RPMI8226 (cell line): ENCODE measurements at places on chromosomes 3 and 15.
A peak's percentile ranks its signal among the peaks of the same experiment; 100 is the strongest.

GRCh38 chr3:111819927-111820326 is 39.1 kb upstream of the PHLDB2 start:
- no peak for DNase-seq

DNA sequence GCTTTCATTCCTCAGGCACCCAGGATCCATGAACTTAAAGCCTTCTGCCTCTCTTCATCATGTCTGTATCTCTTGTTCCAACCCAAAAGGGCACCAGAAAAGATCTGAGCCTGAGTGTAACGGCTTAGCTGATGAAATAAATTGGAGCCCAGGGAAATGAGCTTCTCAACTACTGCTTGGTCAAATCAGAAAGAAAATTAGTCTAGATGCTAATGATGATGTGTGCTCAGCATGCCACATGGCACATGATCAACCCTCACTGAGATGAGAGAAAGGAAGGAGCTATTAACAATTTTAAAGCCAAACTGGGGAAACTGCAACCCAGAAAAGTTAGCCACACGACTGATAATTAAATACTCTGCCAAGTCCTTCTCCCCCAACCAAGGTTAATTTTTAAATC is 325.7 kb downstream of the CNTN3 start:
- no peak for DNase-seq

- DNase-seq: peak; percentile 79
These were observed 179.3 kb downstream of the POTEB3 start for GRCh38 chr15:21260966-21261395.

DNA sequence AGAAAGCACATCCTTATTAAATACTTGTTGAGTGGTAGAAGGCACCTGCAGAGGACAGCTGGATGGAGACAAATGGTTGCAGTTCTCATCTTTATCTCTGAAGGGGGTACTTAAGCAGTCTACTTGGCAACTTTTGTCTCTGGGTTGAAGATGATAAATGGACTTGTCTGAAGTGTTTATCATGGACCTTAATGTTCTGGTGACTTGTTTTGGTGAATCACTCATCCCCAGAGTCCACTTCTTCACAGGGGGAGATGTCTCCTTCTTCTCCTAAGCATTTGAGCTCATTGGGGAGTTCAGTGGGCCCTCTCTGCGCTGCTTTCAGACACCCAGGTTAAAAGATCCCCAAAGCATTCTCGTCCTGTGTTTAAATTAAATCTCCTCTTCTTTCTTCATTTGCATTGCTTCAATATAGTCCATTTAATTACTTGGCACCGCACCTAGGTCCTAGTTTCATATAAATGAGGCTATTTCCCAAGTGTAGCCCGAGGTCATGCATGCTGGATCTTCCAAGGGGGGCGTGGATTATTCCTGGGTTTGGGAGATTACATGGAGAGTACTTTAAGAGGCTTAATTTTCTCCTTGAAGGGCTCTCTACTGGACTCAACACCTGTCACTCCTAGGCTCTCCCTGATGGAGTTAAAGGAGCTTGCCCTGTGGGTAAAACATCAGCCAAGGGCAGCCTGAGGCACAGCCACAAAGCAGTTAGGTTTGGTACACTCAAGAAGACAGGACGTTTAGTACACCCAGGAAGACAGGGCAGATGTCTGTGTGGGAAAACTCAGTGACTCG is 239.3 kb upstream of the C2CD4B start:
- no peak for DNase-seq

- DNase-seq: no peak
These were observed 138.4 kb downstream of the IGF1R start for GRCh38 chr15:98786717-98787116.

GRCh38 chr15:73004462-73004861 is 47.8 kb upstream of the NEO1 start:
- DNase-seq: no peak

GRCh38 chr3:102714567-102714966 is 279.8 kb downstream of the ZPLD1 start:
- DNase-seq: no peak

DNA sequence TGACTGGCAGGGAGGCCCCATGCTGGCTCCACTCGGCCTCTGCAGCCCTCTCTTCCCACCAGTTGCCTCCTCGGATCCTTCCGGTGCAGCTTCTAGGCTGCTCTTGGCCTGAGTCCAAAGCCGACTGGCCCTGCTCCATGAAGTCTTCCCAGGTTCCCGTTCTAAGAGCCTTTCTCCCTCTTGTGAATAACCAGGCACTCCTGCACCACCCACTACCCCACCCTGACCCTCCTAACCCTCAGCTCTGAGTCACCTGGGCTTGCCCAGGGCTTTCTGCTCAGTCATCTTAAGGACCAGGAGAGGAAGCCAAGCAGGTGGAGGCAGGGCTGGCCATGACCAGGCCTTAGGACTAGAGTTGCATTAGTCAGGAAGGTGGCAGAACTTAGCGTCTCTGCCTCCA is 28.1 kb upstream of the CNBP start:
- peak; percentile 90 for DNase-seq

DNA sequence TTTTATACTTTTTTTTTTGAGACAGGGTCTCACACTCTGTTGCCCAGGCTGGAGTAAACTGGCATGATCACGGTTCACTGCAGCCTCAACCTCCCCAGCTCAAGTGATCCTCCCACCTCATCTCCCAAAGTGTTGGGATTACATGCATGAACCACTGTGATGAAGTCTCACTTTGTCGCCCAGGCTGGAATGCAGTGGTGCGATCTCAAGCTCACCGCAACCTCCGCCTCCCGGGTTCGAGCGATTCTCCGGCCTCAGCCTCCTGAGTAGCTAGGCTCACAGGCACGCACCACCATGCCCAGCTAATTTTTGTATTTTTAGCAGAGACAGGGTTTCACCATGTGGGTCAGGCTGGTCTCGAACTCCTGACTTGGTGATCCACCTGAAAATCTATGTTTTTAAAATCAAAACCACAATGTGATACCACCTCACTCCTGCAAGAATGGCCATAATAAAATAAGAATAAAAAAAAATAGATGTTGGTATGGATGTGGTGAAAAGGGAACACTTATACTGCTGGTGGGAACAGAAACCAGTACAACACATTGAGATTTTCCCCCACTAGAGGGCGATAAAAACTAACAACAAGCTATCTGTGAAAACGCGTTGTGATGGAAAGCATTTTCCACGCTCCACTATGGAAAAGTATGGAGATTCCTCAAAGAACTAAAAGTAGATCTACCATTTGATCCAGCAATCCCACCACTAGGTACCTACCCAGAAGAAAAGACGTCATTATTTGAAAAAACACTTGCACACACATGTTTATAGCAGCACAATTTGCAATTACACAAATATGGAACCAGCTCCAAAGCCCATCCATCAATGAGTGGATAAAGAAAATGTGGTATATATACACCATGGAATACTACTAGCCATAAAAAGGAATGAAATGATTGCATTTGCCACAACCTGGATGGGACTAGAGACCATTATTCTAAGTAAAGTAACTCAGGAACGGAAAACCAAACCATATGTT is 26.8 kb upstream of the OCA2 start:
- DNase-seq: peak; percentile 55

- DNase-seq: peak; percentile 83
These were observed 20.0 kb downstream of the ATRIP start for GRCh38 chr3:48466386-48467109.

GRCh38 chr3:22244761-22245521 is 493.9 kb upstream of the ZNF385D start:
- DNase-seq: no peak

DNA sequence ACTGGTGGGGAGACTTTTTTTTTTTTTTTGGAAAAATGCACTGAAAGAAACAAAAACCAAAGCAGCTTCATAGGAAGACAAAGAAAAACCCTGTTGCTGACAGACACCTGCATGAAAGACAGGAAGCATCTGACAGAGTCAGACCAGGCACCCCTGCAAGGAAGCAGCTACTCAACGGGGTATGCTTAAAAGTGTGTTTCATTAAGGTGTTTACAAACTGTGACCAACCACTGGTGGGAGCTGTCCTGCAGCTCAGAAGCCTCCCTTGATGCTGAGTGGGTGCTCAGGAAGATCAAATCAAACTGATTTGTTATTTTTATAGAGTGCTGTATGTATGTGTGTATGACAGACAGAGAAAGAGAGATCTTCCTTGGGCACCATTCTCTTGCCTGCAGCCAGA is 34.7 kb upstream of the AGBL1 start:
- peak; percentile 33 for DNase-seq

DNA sequence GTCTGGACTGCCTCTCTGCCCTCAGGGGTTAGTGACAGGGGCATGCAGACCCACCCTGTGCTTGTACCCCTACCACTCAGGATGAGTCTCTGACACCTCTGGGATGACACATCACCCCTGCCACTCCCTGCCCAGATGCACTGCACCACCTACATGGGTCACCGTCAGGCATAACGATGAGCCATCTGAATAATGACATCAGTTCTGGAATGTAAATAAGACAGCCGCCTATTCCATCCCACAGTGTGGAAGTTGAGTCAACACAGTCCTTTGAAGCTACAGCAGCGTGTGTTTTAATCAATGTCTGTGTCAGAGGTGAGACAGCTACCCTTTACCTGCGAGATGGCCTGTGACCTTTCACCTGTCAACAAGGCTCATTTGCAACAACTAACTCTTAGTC is 268.7 kb upstream of the ARRDC4 start:
- DNase-seq: no peak

DNA sequence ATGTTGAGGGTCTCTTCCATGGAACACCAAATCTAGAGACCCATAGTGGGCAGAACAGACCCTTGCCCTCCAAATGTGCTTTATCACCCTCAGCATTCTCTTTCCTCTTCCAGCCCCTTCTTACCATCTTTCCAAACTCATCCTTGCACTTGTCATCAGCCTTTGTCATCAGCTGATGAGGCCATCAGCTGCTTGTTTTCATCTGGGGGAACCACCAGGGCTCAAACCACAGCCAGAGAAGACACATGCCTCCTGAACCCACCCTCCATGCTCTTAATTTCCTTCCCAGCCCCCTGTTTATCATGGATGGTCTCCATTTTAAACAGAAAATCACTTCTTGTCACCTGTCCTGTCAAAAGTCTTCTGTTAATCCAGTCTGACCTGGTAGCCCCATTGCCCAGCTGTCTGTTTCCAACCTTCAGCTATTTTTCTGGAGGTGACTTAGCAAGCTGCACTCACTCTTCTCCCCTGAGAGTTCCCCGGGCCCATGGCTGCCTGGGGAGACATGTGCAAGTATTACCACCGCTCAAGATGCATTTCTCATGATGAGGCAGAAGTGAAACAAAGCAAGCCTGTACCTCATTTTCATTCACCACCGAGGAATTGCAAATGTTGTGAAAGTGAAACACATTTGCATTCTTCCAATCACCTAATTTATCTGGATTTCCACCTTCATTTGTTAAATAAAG is 14.7 kb upstream of the SYNM start:
- peak; percentile 73 for DNase-seq

DNA sequence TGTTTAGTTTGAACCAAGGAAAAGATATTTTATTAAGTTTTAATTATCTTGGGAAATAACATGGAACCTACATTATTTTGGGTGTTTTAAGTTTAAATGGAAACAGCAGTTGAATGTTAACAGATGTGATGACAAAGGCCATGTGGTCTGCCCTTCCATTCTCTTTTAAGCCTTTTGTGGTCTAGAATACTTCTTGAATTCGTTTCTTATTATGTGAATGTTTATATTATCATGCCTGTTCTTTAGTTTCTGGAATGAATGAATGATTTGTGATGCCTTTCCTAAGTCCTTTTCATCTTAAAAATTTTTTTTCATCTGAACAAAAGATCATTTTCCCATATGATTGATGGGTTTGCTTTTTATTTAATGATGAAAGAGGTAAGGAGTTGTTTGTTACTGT is 44.6 kb downstream of the SNRK start:
- DNase-seq: no peak

GRCh38 chr3:155053756-155054155 is 26.4 kb upstream of the MME start:
- no peak for DNase-seq

DNA sequence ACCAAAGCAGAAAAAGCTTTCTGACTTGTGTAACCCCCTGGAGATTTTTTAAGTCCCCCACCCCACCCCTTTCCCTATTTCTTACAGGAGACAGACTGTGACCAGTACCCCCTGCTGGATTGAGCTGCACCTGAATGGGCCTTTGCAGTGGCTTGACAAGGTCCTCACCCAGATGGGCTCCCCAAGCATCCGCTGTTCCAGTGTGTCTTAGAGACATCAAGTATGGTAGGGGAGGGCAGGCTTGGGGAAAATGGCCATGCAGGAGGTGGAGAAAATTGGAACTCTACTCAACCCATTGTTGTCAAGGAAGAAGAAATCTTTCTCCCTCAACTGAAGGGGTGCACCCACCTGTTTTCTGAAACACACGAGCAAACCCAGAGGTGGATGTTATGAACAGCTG is 64.1 kb downstream of the AAGAB start:
- no peak for DNase-seq

DNA sequence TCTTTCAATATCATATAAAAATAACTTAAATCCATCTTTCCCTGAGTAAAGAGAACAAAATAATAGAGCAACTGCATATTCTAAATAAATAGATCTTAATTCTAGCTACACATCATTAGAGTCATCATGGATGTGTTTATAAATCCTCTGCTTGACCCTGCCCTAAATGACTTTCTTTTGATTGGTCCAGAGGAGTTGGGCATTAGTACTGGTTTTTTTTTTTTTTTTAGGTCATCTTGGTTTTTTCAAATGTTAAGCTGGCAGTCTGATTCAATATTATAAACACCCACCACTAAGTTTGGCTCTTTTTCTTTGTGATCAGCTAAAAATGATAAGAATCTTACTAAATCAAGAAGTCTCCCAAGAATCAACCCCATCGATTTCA is 504.0 kb upstream of the CBLB start:
- no peak for DNase-seq

- DNase-seq: no peak
These were observed 364.0 kb downstream of the CACNA2D3 start for GRCh38 chr3:54486317-54486716.

GRCh38 chr3:53083949-53084309 is 38.1 kb upstream of the SFMBT1 start:
- no peak for DNase-seq

GRCh38 chr3:27360113-27361078 is 8.8 kb downstream of the NEK10 start:
- DNase-seq: no peak
